D341Med (cell line): ENCODE measurements at places on chromosomes 5 and 9.

DNA sequence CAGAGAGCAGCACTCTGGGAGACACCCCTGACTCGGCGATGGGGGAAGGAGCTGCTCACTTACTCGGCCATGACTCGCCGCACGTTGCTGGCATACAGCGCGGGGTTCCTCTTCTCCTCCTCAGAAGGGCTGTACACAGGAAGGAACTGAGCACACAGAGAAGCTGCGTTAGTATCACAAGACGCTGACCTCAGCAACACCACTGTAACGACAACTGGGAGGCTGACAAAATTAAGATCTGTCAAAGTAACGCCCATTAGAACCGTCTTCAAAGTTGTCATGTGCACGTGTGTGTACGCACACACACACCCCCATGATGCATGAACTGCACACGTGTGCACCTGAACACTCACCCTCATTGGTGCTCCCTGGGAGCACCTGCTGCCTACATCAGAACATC, 32.1 kb upstream of the SLC6A3 start:
- DNase-seq = no peak

DNA sequence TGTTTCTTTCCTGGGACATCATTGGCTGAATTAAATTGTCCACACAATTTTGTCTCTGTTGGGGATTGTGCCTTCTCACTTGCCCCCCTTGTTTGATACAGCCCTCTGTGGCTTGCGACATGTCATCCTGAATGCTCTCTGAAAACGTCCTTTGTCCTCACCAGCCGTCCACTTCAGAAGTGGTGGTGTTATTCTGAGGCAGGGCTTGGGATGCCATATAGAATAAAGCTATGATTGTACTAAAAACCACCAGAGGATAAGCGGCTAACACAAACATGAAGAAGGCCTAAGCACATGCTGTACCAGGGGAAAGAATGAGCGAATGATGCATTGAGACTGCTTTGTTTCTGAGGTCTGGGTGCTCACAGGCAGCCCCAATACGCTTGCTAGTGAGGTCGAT, 3.5 kb upstream of the SNX30 start:
- no peak for DNase-seq

DNA sequence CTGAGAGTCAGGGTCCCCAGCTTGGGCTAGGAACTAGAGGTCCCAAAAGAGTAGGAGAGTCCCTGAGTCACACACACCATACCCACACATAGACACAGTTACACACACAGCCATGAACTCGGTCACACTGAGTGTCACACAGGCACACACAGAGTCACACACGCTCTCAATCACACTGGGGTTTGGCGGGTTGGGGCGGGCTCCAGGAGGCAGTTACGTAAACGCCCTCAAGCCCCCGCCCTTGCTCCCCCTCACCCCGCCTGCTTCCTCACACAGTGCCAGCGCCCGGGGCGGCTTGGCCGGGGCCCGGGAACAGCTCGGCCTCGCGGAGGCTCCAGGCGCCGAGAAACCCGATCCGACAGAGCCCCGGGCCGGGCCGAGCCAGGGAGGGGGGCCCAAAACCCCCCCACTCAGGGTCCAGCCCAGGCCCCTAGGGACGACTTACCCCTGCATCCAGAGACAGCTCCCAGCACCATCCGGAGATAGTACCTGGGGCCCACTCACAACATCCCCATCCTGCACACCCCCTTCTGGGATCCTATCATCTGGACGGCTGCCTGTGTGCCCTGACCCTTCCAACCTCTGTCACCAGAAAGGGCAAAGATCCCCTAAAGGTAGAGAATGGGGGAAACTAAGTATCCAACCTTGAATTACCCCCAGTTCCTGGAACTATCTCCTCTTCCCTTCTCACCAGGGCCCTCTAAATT, 3.5 kb upstream of the CNTFR start:
- no peak for DNase-seq

- DNase-seq = no peak
Observed at GRCh38 chr5:163385271-163385670, 52.1 kb upstream of the CCNG1 start.

DNA sequence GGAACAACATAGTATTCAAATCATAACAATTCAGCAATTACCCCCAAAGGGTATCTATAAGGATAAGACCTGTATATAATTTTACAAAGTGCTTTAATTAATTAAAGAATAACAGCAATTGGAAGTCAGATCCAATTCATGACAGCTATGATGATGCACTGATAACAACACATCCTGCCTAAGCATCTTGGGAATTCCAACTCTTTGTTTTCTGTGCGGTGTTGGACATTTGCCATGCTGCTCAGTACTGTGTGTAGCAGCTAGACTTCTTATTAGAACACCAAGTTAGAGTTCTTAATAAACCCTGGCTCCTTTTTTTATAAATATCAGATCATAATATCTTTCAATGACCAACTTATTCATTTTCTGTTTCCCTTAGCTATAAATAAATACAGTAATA, 209.0 kb downstream of the SEC61B start:
- DNase-seq = no peak

DNA sequence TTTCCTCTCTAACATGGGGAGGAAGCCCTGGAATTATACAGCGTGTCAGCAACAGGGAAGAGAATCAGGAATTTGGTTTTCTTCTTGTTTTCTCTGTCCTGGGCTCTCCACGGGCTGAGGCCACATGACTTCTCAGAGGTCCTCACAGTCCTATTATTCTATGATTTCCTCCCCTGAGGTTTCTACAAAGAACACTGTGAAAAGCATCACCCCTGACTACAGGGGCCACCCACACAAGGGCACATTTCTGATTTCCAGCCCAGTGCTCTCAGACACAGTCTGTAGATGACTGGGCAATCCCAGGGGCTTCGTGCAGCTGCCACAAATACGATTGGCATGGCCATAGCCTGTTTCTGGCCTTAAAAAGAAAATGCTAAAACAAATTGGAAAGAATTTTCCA, 284.9 kb downstream of the CEMIP2 start:
- DNase-seq = no peak

DNA sequence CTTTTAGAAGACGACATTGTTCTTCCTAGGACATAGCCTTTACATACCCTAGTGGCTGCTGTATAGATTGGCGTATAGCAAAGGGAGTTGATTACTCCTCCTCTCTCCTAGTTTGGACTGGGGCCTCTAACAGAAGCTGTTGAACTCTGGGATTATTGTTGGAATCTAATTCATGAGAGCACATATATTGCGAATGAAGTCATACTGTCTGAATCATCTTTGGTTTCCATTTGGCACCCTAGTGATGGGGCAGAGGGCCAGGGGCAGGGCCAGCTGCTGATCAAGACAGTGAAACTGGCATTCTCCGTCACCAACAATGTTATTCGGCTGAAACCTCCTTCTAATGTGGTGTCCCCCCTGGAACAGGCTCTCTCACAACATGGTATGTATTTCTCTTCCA, 40.3 kb downstream of the NUP188 start:
- DNase-seq = no peak

DNA sequence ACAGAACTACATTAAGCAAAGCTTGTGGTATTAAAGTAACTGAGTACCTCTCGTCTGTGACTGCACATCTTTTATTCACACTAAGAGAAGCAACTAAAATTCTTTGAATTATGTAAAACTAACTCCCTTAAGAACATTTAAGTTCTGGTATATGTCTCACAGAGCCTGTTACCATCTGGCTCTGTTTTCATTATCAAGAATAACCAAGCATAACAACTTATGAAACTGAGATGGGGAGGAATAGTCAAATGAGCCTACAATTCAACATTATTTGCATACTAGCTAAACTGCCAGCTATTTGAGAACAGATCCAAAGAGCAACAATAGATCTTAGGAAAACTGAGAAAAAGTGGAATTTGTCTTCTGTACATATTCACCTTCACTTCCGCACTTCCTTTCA, 25.3 kb upstream of the ISOC1 start:
- no peak for DNase-seq

GRCh38 chr5:402615-403359, 40.2 kb upstream of the EXOC3 start:
- DNase-seq = no peak

DNA sequence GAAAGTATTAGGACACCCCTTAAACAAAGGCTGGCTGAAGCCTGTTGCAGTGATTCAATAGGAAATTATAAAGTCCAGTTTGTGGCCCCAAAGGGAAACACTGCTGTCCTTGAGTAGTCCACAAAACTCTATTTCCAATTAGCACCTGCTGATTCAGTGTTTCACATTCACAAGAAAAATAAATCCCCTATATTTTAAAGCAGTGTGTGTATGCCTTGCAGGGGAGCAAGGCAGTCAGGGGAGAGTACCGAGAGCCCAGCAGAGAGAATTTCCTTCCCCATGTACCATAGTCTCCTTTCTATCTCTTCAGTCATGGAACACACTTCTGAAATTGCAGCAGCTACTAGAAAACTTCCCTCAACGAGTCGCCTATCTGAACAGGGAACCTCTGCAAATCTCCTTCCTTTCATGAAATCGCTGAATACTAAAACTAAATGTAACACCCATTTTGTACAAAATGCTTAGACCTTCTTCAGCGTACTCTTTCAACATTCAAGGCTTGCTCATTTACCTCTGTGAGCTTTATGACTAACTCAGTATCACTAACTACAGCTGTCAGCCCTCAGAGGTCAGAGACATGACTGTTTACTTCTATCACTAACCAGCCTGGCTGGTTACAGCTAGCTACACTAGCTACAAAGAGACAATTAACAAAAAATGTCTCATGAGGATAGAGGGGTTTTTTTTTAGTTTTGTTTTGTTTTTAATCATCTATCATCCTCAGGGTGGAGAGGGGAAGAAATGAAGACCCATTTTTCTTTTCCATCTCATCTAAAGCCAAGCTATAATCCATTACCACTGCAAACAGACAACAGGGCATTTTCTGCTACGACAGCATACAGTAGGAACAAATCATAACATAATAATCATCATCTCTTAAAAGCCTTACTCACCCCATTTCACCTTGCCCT, 188.7 kb downstream of the EBF1 start:
- no peak for DNase-seq
